Natural killer cell treated with Interleukin-12 subunit alpha and Interleukin-12 subunit beta and Interleukin-15 and Interleukin-18, amount 100 ng/mL, for 72 hours (primary cell): ENCODE measurements at places on chromosomes 11 and 22.
A peak's percentile ranks its signal among the peaks of the same experiment; 100 is the strongest.

DNA sequence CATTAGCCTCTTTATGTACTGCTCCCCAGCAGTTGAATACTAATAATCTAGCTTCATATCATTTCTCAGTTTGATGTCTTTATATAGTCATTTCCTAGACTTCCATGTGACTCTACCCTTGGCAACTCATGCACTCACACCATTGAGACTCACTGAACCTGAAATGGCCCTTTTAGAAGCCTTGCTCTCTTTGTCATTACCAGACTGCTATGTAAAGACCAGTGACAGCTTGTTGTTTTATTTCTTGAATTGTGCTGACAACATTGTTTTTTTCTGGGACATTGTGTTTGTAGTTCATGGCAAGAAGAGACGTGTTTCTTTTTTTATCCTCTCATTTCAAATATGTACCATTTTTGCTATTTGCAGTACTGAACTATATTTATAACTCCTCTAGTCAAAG is 256.5 kb downstream of the CNTN5 start:
- no peak for DNase-seq

GRCh38 chr11:70497536-70498075 is 99.3 kb downstream of the CTTN start:
- DNase-seq = no peak

GRCh38 chr22:25690798-25691197 is 51.2 kb upstream of the MYO18B start:
- no peak for DNase-seq

DNA sequence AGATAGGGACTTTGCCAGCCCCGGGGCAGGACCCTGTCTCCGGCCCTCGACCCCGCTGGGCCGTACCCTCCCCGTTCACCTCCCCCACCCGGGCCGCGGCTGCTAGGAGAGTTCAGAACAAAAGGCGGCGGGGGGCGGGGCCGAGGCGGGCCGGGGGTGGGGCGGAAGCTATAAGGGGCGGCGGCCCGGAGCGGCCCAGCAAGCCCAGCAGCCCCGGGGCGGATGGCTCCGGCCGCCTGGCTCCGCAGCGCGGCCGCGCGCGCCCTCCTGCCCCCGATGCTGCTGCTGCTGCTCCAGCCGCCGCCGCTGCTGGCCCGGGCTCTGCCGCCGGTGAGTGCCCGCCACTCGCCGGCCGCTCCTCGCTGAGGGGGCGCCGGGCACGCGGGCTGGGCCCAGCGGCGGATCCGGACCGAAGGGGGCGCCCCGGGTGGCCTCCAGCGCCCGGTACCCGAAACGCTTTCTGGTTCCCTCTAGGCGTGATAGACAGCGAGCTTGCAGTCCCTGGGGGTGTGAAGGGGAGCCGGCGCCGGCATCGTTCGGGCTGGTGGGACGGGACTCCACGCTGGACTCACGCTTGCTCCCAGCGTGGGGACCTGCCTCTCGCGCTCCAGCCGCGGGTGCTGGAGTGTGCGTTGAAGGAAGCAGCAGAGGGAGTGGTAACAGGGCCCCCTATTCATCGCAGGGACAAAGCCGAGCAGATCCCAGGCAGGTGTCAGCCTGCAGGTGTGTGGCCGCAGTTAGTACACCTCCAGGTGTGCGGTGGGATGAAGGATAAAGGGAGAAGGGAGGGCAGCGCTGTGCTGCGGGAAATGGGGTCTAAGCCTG is at the start of gene MMP11:
MMP11 (plus strand) TSS at position 201 of the 825 bp plus-strand sequence; CDS start at position 223, 22 bp downstream.
- DNase-seq = peak; percentile 67

GRCh38 chr11:117095284-117096161 is 2.7 kb downstream of the SIK3 start:
- no peak for DNase-seq

DNA sequence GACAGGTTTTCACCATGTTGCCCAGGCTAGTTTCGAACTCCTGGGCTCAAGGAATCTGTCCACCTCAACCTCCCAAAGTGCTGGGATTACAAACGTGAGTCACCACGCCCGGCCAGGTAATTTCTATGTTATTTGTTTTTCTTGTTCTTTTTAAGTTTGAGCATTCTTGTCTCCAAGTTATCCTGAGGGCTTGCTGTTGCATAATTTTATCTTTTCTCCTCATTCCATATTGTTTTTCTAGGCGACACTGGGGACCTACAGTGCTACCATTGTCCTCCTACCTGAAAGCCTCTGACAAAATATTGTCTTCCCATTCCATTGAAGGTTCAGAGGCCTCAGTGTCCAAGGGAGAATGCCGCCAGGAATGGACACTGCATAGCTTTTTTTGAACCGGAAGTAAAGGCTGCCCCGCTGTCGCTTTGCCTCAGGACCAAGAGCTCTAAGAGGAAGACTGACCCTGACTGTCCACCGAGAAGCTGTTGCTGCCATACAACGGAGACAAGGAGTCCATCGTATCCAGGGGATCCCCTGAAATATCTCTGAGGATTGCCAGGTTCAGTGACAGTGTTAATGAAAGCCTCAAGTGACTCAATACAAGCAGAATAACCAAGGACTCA is 9.7 kb downstream of the AP5B1 start:
- no peak for DNase-seq

DNA sequence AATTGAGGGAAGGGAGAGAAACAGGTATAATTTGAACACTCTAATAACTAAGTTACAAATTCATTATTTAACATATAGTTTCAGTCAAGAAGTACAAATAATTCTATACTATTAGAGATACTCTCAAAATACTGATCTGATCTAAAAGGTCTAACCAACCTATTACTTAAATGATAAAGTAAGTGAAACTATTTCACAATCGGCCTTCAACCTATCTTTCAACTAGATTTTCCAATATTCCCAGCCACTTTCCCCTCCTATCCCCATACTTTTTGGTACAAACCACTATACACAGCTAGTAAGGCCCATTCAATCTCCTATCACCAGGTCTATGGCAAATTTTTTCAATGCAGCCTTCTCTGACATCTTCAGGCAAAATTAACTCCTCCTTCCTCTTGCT is 106.7 kb downstream of the SIK3 start:
- DNase-seq = no peak

DNA sequence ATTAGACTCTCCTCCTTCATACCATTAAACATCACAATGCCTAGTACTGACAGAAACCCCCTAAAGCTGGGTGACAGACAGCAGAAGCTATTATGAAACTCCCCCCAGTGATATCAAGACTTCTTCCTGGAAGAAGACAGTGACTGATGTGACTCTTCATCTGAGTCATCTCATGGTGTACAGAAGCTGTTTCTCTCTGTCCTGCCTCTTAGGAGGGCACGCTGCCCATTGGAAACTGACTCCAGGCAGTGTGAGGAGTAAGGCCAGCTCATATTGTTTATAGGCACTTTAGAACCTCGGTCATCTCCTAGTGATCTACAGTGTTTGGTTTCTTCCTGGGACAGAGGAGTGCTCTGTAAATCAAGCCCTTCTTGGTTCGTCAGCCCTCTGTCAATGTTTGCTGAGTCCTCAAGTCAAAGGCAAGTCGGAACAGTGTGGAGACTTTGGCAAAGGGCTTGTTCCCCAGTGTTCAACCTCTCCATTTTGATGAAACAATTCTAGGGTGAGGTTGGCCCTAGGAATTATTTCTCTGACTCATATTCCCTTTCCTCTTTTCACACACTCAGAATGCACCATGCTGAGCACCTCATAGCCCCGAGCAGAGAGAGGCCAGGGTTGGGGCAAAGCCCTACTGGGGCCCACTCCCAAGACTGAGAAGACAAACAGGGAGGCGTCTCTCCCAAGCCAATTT is 172.5 kb upstream of the TMEM45B start:
- DNase-seq = no peak

- DNase-seq = no peak
Observed at GRCh38 chr11:111231836-111232235, 13.7 kb upstream of the POU2AF2 start.

DNA sequence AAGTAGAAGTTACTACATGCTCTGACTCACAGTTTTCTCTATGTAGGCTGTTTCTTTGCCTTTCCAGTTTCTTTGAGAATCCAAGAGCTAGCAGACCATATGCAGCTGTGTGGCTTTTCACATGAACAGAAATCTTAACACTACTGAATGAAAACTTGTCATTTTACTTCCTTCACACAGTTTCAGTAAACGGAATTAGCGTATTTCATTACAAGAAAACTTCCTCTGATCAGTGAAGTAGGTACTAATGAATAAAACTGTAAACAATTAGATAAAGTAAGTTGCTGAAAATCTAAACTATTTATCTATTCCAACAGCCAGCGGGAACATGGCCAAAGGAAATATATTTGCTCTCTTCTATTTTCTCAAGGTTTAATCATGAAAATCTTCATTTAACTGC is 953.2 kb downstream of the LRRC4C start:
- no peak for DNase-seq

- DNase-seq = no peak
Observed at GRCh38 chr11:27864611-27865010, 164.4 kb upstream of the BDNF start.

DNA sequence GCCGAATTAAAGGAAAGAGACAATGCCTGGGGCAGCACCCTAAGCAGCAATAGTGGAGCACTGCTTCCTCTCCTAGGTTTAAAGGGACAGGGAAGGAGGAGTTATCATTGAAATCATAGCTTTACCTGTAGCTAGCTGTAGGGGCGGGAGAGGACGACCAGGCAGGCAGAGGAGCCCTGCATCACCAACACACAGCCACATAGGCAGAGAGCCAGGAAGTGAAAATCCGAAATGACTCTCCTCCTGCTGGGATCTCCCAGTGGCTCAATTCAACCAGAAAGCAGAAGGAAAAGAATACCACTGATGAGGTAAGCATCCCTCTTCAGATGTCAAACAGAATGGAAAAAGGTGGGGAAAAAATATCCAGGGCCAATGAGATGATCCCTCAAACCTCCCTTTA is 20.4 kb downstream of the MRGPRX4 start:
- DNase-seq = no peak
